ENCODE measurements at places on chromosomes 12 and 14.

DNA sequence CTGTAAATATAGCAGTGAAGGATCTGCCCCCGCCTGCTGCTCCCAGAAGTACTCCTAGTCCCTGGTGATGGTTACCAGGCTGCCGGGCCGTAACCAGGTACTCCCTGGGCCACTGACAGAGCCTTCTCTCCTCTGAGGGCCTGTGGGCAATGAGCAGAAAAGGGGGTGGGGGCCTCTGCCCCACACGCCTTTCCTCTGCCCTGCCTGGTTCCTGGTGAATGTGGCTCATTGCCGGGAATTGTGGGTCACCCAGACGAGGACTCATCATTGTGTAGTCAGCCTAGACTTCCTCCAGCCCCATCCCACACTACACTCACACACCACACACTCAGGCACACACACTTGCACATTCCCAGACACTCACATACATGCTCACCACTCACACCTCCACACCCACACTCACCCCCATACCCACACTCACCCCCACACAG is 35.7 kb upstream of the ACTN1 start:
- no peak for DNase-seq

- DNase-seq, result no peak
These were observed 849 bp upstream of the PLD4 start for GRCh38 chr14:104923640-104924420.

- DNase-seq, result peak; percentile 55
These were observed 1.4 kb downstream of the ACTN1 start for GRCh38 chr14:68977718-68978171.

GRCh38 chr12:57564178-57564740 is 14.4 kb downstream of the KIF5A start:
- no peak for DNase-seq

- no peak for DNase-seq
These were observed 1.8 kb upstream of the COCH start for GRCh38 chr14:30872602-30873001.

DNA sequence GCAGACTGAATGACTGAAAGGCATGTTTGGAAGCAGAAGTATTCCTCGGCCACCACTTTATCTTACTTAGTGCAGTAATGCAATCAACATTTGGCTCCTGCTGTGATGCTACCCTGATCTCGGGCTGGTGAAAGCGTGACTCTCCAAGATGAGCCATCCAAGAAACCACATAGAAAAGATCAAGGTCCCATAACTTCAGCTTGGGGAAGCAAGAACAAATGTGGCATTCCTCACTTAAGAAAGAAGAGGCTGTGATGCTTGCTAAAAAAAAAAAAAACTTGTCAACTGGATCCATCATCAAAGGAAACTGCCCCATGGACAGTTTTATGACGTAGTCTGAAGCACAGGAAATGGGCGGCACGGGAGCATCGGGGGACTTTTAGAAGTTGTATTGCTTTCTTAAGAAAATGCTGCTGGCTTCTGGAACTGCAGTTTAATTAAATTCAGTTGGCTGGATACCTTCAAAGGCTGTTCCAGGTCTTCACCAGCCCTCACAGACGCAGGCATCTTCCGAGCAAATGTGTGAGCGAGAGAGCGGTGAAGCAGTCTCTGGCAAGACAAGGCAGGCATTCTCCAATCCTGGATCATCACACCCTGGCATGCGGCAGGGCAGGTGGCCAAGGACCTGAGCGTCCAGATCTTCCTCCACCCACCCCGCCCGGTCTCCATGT is 38.2 kb upstream of the MAP1LC3B2 start:
- no peak for DNase-seq

- no peak for DNase-seq
These were observed 54.1 kb upstream of the YARS2 start for GRCh38 chr12:32809846-32810245.

GRCh38 chr12:21642707-21643389 is 14.8 kb downstream of the LDHB start:
- DNase-seq, result no peak

- no peak for DNase-seq
These were observed 7.9 kb upstream of the OR10G2 start for GRCh38 chr14:21642683-21643082.

DNA sequence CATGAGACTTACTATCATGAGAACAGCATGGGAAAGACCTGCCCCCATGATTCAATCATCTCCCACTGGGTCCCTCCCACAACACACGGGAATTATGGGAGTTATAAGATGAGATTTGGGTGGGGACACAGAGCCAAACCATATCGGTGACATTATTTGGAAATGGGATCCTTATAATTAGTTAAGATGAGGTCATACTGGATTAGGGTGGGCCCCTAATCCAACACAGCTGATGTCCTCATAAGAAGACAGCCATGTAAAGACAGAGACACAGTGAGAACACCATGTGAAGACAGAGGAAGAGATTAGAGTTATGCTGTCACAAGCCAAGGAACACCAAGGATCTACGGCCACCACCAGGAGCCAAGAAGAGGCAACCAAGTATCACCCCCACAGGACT is 161.7 kb downstream of the SPTSSA start:
- DNase-seq, result no peak

- DNase-seq, result no peak
These were observed 267.3 kb upstream of the PDE3A start for GRCh38 chr12:20101046-20101445.

DNA sequence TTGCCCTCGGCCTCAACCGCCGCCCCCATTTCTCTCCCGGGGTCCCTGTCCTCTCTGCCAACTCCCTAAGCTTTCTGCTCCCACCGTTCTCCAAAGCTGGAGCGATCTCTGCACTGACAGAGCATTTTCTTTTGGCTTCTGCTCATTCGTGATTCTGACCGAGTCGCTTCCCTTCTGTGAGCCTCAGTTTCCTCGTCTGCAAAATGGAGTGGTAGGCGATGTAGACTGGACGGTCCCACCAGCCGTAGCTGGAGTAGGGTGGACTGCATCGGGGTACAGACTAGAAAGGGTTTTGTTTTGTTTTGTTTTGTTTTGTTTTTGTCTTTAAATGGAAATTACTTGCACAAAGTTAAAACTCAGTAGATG is 2.4 kb downstream of the VSX2 start:
- DNase-seq, result no peak

Data from glutamatergic neuron (in vitro differentiated cells).